ENCODE measurements at places on chromosomes 2 and 18. TPM values are rescaled to one million over a fixed set of nuclear protein-coding genes. Genes with fewer than 3 reads are reported as not detected.

MAP3K19 gene
- total RNA-seq, result not detected

TXNDC2 gene
- not detected for total RNA-seq

EFEMP1 gene
- total RNA-seq, result not detected

SFT2D3 gene
- 5.7 TPM for total RNA-seq

L3MBTL4 gene
- total RNA-seq, result 1.1 TPM

DNAJC5G gene
- not detected for total RNA-seq

ALPG gene
- total RNA-seq, result not detected

RAX gene
- total RNA-seq, result not detected

ANKAR gene
- 3.2 TPM for total RNA-seq

FER1L5 gene
- not detected for total RNA-seq

TCF7L1 gene
- not detected for total RNA-seq

PRSS56 gene
- not detected for total RNA-seq

FAM110C gene
- 6.6 TPM for total RNA-seq

CRIM1 gene
- 8.6 TPM for total RNA-seq

NT5DC4 gene
- not detected for total RNA-seq

ANTXR1 gene
- total RNA-seq, result 0.15 TPM

ICOS gene
- total RNA-seq, result 63.1 TPM

PARD3B gene
- 0.83 TPM for total RNA-seq

STK16 gene
- total RNA-seq, result 32.3 TPM

NBEAL1 gene
- 12.7 TPM for total RNA-seq

GAL3ST2 gene
- not detected for total RNA-seq

ACADL gene
- total RNA-seq, result not detected

LYPD6 gene
- total RNA-seq, result not detected

SLC23A3 gene
- 1.8 TPM for total RNA-seq

MPP4 gene
- total RNA-seq, result 0.15 TPM

SAG gene
- not detected for total RNA-seq

PRKAG3 gene
- total RNA-seq, result not detected

RAD51AP2 gene
- total RNA-seq, result not detected

EPHA4 gene
- total RNA-seq, result 11.5 TPM

OTX1 gene
- not detected for total RNA-seq

SCN7A gene
- not detected for total RNA-seq

CNGA3 gene
- not detected for total RNA-seq

NCKAP5 gene
- total RNA-seq, result not detected

STAT4 gene
- 95.0 TPM for total RNA-seq

DES gene
- total RNA-seq, result not detected
